Placental pericyte (primary cell): ENCODE measurements at places on chromosomes 2 and 18. TPM values are rescaled to one million over a fixed set of nuclear protein-coding genes. Genes with fewer than 3 reads are reported as not detected.

The DNAJC10 gene
- 134 and 227 TPM in 2 replicates for total RNA-seq

The SERPINB7 gene
- 1.5 and 33.6 TPM in 2 replicates for total RNA-seq

The ZNF519 gene
- total RNA-seq: 0.66 and 9.6 TPM in 2 replicates

The FNDC4 gene
- total RNA-seq: 2.2 and 14.0 TPM in 2 replicates

The PAX8 gene
- total RNA-seq: 2.9 and 3.1 TPM in 2 replicates

The CD8B gene
- not detected in 2 replicates for total RNA-seq
